ENCODE measurements at places on chromosomes 2 and 18. TPM values are rescaled to one million over a fixed set of nuclear protein-coding genes. Genes with fewer than 3 reads are reported as not detected.

The AOX1 gene
- polyA plus RNA-seq: not detected

The MGAT4A gene
- 54.8 TPM for polyA plus RNA-seq

The PDE6D gene
- polyA plus RNA-seq: 150 TPM

The SERPINB12 gene
- not detected for polyA plus RNA-seq

The DLX1 gene
- polyA plus RNA-seq: 83.1 TPM

The DYSF gene
- polyA plus RNA-seq: not detected

The CGREF1 gene
- 24.5 TPM for polyA plus RNA-seq
